NCI-H1105 treated with DMSO at 0.1 percent for 48 hours (cell line): ENCODE measurements at places on chromosomes 16 and 17.

DNA sequence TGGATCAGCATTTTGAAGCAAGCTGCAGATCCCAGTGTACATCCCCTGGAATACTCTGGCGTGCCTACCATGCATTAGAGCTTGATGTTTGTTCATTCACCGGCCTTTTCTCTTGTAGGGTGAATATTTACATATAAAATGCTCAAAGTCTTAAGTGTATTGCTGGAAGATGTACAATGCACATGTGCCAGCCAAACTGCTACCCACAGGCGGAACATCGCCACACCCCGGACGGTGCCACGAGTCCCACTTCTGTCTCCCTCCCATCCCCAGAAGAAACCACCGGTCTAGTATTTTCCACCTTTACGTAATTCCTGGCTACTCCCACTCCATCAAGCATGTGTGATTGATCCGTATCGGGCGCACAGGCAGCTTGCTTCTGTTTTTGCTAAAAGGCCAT is 4.1 kb downstream of the SLC38A8 start:
- DNase-seq: no peak

- no peak for DNase-seq
Observed at GRCh38 chr17:58334661-58335060, 6.1 kb upstream of the TSPOAP1 start.

- peak; percentile 78 for DNase-seq
Observed at GRCh38 chr17:48577946-48578615, at the start of gene HOXB4. Gene HOXB4 (minus strand): TSS chr17:48578350. CDS start chr17:48578319, 31 bp downstream.

DNA sequence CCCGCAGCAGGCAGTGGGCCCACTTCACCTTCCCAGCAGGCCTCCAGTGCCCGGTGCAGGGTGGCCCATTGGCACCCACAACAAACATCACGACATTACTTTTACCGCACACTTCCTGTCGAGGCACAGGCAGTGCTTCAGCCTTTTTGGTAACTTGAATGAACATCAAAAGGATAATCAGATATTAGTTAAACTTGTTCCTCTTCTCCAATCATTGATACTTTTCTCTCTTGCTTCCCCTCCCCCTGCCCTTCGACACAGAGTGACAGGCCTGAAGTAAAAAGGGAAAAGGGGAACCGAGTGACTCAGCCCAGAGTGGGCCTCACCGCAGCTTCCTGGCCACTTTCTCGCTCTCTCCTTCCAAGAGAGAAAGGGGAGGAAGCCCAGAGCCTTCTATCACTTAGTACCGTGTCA is 507.0 kb downstream of the MAF start:
- DNase-seq: no peak

GRCh38 chr17:50196826-50197225 is 4.6 kb downstream of the COL1A1 start:
- no peak for DNase-seq

- peak; percentile 18 for DNase-seq
Observed at GRCh38 chr16:29848420-29849297, 14.4 kb downstream of the CDIPT start.

GRCh38 chr16:20178297-20178696 is 104.6 kb upstream of the GPR139 start:
- no peak for DNase-seq

- peak; percentile 69 for DNase-seq
Observed at GRCh38 chr16:71214746-71215381, 15.7 kb downstream of the HYDIN start.

GRCh38 chr17:67025216-67025792 is 19.1 kb upstream of the CACNG1 start:
- DNase-seq: no peak

- no peak for DNase-seq
Observed at GRCh38 chr17:82405051-82405450, 13.1 kb upstream of the HEXD start.

DNA sequence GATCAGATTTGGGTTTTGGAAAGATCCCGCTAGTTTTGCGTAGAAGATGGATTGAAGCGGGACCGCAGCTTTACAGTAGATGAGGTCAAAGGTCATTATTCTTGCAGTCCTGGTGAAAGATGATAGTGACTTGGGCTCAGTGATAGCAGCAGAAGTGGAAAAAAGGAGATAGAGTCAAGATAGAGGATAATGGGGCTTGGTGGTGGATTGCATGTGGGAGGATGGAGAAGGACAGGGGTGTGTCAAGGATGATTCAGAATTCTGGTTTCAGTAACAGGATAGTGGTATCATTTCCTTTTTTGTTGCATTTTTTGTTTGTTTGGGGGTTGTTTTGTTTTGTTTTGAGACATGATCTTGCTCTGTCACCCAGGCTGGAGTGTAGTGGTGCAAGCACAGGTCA is 28.7 kb downstream of the CHD9NB start:
- DNase-seq: no peak

- DNase-seq: no peak
Observed at GRCh38 chr17:28042721-28043291, 329 bp downstream of the NLK start.

GRCh38 chr17:77449373-77449907 is 308.7 kb downstream of the SEC14L1 start:
- DNase-seq: no peak

- DNase-seq: peak; percentile 37
Observed at GRCh38 chr16:12539185-12539929, 264.3 kb downstream of the CPPED1 start.

GRCh38 chr16:21647562-21648164 is 4.7 kb downstream of the IGSF6 start:
- no peak for DNase-seq

GRCh38 chr17:42845918-42846593 is 1.7 kb downstream of the AOC2 start:
- DNase-seq: no peak

GRCh38 chr17:74070998-74071679 is 132.3 kb upstream of the RPL38 start:
- no peak for DNase-seq

DNA sequence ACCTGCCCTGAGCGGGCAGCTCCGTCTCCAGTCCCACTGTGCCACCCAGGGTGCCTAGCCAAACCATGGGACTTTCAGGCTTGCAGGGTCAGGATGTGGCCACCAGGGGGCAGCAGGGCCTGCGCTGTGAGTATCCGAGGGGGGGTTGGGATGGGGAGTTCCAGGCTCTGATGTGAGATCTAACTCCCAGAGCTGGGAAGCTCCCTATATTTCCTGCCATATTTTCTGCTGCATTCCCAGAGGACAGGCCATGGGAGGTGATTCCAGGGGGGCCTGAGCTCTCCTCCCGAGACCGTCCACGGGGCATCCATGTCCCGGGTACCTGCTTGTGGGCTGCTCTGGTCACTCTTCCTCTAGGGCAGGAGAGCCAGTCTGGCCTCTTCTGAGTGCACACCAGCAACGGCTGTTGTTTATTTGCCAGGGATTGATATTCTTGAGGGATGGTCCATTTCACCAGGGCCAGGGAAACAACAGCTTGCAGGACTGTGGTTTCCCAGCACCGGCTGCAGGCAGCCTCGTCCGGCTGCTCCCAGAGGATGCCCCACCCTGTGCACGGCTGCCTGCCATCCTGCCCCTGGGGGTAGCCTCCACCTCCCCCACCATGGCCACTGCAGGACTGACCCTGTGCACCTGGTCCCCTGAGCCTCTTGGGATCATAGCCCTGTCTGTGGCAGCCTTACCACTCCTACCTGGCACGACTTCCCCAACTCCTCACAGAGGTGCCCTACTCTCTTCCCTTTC is 1.2 kb downstream of the GPR142 start:
- DNase-seq: peak; percentile 26

GRCh38 chr16:12431561-12431960 is 372.1 kb downstream of the CPPED1 start:
- no peak for DNase-seq

GRCh38 chr16:6803176-6803575 is 529.5 kb upstream of the RBFOX1 start:
- DNase-seq: no peak

DNA sequence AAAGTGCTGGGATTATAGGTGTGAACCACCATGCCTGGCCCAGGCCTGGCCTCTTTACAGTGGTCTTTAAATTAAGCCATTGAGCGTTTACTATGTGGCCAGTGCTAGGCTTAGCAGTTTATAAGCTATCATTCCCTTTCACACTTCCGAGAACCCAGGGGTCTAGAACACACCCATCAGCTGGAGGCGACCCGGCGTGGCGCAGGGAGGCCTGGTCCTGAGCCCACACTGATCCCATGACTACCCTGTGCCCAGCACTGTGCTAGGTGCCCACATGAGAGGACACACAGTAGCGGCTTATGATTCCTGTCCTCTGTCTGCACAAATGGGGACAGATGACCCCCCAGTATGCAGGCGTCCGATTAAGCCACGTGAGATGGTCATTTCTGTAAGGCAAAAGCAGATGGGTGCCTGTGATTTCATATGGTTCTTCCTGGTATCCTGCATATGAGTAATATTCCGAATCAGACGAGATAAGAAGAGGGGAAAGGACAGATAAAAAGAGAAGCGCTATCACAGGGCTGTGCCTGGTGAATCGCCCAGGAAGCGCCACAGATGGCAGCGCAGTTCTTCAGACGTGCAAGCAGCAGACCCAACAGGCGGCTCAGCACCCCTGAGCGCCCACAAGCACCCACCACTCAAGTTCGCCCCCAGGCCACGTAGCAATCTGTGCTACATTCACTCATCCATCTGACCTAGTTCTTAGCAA is 5.3 kb downstream of the OSGIN1 start:
- DNase-seq: no peak

GRCh38 chr17:12961655-12962054 is 56.2 kb downstream of the ELAC2 start:
- DNase-seq: no peak
